ENCODE measurements at places on chromosomes 2 and 18.
A peak's percentile ranks its signal among the peaks of the same experiment; 100 is the strongest.

DNA sequence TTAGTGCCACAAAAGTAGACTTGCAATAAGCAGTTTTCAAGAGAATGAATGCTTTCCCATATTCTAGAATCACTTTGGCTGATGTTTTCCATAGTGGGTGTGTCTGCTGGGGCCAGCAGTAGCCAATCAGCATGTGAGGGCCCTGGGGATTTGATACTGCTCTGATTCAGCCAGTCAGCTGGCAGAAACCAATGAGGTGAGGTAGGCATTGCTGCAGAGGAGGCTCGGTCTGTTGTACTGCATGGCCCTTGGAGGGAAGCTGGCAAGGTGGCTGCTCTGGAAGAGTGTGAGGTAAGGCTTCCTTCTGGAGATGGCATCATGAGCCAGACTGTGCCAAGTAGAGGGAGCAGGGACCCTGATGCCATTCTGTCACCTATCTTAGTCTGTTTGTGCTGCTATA lies 22.7 kb downstream of the TMEM87B start:
- no peak for DNase-seq

GRCh38 chr18:48030616-48031480 lies 100.4 kb upstream of the SMAD2 start:
- DNase-seq: peak; percentile 13

GRCh38 chr2:126220331-126220730 lies 435.6 kb upstream of the GYPC start:
- no peak for DNase-seq

- no peak for DNase-seq
These were observed at the start of gene CXCR2 for GRCh38 chr2:218125626-218126080. Gene CXCR2, plus strand, starts transcription at chr2:218126028. Its CDS starts 8,774 bp downstream, at chr2:218134802.

DNA sequence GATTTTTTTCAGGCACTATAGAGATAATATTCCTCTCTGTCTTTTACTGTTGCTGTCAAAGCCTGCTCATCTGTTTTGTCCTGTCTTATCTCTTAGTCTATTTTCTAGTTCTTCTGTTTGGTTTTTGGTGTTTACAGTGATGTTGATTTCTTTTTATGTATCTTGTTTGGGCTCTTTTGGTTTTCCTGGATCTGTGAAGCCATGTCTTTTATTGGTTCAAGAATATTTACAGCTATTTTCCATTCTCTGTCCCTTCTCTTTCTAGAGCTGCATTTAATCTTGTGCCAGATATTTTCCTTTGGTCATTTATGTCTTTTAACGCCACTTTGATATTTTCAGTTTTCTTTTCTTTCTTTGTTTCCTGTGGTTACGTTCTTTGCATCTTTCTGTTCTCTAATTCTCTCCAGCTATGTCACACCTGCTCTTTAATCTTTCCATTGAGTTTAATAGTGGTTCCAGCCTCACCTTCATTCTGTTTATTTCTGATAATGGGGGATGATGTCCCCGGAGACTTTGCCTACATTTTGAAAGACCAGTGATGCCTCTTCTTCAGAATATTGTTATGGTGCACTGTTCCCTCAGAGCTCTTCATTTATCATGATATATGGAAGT lies 32.0 kb downstream of the SMCHD1 start:
- no peak for DNase-seq

Measured in inflammatory macrophage treated with lipopolysaccharide for 1 hour (primary cell).